Left lung (tissue), 14 donors: ENCODE measurements at places on chromosomes 5 and 9. TPM values are rescaled to one million over a fixed set of nuclear protein-coding genes. Genes with fewer than 3 reads are reported as not detected.
A peak's percentile ranks its signal among the peaks of the same experiment; 100 is the strongest.

GRCh38 chr9:89528540-89528939 is 30.6 kb upstream of the SEMA4D start:
- H3K36me3 ChIP-seq: no peaks in the 10 kb centered on the region
- no peak overlapping the region for H3K27ac ChIP-seq
- H3K4me1 ChIP-seq: peaks cover 74% of the 10 kb centered on the region
- DNase-seq: no peak

DNA sequence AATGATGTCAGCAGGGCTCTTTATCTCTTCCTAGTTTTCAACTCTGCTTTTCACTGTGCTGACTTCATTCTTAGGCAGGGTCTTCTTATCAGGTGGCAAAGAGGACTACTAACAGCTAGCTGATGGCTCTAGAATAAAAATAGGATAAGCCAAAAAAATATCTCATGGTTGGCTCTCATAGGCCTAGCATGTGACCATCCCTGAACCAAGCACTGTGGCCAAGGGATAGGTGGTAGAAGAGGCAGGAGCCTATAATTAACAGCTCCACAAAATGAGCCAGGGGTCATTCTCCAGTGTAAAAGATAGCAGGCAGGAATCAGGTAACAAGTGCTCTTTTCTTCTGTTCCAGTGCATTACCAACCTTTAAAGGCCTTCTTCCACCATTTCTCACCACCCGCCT is 21.1 kb downstream of the ANKDD1B start:
- no peaks in the 10 kb centered on the region for H3K4me1 ChIP-seq
- H3K4me3 ChIP-seq: no peak overlapping the region
- no peaks in the 10 kb centered on the region for H3K36me3 ChIP-seq
- DNase-seq: no peak
- H3K27me3 ChIP-seq: no peaks in the 10 kb centered on the region

GRCh38 chr9:4875559-4875958 is 82.8 kb downstream of the RCL1 start:
- H3K4me3 ChIP-seq: no peak overlapping the region
- DNase-seq: no peak
- H3K27me3 ChIP-seq: no peaks in the 10 kb centered on the region

DNA sequence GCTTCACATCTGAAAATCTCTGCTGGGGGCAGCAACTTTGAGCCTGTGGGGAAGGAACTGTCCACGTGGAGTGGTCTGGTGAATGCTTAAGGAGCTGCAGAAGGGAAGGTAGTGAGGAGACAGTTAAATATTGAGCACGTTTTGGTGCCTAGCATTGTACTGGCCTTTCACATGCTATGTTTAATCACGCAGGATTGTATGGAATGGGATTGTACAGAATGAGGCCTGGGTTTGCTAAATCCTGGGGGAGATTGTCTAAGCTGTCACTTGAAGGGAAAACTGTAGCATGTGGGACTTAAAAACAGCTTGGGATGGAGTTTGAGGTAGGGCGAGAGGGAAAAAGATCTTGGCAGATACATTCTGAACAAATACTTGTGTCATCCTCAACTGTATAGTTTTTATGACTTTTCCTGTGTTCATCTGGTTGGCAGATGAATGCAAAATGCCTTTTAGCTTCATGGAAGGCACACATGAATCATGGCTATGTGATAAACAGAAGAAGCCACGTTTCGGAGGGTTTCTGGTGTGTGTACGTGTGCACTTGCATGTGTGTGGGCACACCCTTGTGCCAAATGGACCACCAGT is 106.6 kb downstream of the TMC1 start:
- no peak for DNase-seq
- no peaks in the 10 kb centered on the region for H3K27me3 ChIP-seq
- H3K4me3 ChIP-seq: no peak overlapping the region
- H3K4me1 ChIP-seq: no peaks in the 10 kb centered on the region
- H3K27ac ChIP-seq: no peak overlapping the region
- H3K36me3 ChIP-seq: no peaks in the 10 kb centered on the region

DNA sequence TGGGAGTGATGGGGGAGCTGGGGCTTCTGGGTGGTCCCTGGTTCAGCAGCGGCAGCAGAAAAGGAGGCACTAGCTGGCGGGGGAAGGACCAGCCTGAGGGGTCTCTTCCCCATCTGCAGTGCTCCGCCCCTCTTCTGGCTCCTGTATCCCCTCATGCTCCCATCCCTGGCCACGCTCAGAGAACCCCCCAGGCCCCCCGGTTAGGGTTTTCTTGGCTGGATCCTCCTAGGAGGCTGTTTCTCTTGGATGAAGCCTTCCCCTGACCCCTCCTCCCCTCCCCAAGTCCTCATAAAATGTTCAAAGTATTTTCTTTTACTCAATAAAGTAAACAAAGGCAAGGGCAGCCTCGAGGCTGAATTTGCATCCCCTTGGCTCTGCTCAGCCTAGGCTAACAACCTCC is 60.8 kb downstream of the FGF18 start:
- DNase-seq: no peak
- H3K4me3 ChIP-seq: no peak overlapping the region
- no peaks in the 10 kb centered on the region for H3K36me3 ChIP-seq
- H3K4me1 ChIP-seq: no peaks in the 10 kb centered on the region

GRCh38 chr9:8348756-8349155 is 549.2 kb upstream of the DMAC1 start:
- no peaks in the 10 kb centered on the region for H3K36me3 ChIP-seq
- H3K27me3 ChIP-seq: no peaks in the 10 kb centered on the region
- no peak overlapping the region for H3K27ac ChIP-seq
- H3K4me1 ChIP-seq: no peaks in the 10 kb centered on the region
- no peak for DNase-seq

DNA sequence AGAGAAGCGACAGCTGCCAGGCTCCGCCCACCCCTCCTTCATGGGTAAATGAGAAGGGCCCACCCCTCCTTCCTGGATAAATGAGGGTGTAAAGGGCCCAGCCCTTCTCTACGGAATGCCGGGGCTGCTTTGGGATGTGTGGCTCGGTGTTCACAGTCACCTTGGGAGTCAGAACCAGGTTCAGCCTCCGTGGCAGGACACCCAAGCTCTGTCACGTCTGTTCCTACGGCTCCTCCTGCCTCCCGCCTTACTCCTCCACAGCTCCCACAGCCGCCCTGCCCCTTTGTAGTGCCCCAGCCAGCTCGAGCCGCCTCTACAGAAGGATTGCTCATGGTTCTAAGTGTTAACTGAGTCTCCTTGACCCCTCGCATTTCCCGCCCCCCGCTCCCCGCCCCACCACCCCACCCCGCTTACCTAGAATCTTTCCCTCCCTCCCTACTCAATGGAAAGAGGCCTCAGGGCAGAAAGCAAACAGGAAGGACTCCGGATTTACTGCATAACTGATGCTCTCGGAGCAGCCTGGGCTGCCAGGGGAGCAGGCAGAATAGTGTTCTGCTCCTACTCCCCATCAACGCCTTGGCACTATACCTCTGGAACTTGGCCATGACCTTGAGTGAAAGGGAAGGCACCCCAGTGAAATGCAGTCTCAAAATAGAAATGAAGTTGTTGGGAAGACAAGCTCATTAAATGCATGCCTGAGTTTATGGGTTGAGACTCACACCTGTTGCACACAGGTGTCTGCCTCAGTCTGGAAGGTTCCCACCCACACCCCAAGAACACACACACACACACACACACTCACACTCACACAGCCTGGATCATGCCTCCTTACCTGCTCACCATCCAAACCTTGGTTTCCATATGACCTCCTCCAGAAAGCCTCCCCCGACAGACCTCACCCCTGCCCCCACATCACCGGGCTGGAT is 59.6 kb downstream of the NEURL1B start:
- H3K27ac ChIP-seq: no peak overlapping the region
- DNase-seq: peak; percentile 82
- H3K36me3 ChIP-seq: no peaks in the 10 kb centered on the region
- H3K4me3 ChIP-seq: no peak overlapping the region
- peaks cover 12% of the 10 kb centered on the region for H3K27me3 ChIP-seq

DNA sequence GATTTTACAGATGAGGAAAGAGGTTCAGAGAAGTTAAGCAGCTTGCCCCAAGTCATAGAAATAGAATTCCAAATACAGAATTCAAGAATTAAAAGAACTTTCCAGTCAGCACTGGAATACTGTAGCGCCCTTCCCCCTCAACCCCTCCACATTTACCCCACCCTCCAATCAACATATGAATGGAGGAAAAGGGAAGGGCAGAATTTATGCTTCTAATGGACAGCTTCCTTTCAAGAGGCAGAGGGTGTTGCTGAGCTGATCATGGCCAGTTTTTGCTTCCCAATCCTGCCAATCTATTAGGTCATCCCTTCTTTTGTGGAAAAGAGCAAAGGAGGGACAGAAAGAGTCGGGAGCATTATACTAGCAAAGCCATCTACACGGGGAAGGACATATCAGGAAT is 39.1 kb upstream of the ANKRD31 start:
- H3K4me1 ChIP-seq: no peaks in the 10 kb centered on the region
- no peak overlapping the region for H3K4me3 ChIP-seq
- H3K36me3 ChIP-seq: no peaks in the 10 kb centered on the region
- H3K27me3 ChIP-seq: no peaks in the 10 kb centered on the region

The GRXCR2 gene
- total RNA-seq: not detected

The TXNDC8 gene
- not detected for total RNA-seq

The BRINP1 gene
- 0.42 TPM for total RNA-seq

The RANBP17 gene
- 17.0 TPM for total RNA-seq
